ENCODE measurements at places on chromosomes 4 and X.

DNA sequence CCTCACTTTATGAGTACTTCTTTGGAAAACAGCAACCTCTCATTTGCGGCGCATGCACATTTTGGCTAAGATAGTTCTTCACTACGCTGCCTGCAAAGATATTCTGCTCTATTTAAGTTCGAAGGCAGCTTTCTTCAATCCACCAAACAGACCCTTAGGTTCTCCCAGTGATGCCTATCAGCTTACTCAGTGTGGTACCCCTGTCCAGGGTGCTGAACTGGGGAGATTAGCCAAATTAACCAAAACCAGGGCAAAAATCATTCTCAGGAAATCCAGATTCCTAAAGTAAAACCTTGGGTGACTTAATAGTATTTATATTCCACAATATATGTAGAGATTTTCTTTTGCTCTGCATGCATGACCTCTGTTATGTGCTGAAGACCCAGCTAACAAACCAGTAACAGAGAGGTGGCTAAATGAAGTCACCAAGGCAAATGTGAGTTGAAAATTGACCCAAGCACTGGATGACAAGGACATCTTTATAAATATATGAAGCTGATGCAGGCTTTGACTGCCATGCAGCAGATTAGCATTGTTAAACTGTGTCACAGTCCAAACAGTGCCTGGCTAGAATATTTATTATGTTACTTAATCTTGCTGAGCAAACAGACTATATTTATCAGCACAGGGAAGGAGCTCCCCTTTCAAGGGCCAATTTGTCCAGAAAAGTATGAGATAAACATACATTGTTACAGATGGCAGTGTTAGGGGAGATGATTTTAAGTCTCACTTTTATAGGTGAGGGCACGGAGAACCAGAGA is 418.2 kb downstream of the STIM2 start:
- DNase-seq, result no peak

DNA sequence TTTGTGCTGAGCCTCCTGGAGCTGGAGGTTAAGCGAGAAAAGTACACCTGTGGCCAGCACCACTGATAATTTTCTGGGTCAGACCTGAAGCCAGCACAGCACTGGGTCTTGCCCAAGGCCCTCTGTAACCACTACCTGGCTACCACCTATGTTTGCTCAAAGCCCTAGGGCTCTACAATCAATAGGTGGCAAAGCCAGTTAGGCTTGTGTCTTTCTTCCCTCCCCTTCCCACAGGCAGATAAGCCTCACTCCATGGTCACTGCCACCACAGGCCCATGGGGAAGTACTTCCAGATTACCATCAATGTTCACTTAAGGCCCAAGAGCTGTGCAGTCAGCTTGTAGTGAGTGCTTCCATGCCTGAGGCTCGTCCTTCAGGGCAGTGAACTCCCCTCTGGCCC is 35.2 kb upstream of the ARMCX4 start:
- no peak for DNase-seq

DNA sequence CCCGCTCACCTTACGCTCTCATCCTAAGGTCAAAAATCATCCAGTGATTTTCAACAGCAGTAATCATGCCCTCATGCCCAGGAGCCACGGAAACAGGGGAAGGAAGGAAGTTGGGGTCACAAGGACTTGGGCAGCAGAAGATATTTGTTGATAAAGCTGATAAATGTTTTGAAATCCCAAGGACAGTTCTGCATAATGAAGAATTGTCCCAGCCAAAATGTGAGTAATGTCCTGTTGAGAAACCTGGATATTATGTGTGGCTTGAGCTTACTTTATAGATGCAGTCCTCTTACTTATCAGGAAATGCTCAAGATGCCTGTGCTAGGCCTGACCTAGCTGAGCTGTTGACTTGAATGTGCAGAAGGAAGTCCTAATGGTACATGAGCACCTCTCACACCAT is 263.0 kb upstream of the ZFP42 start:
- DNase-seq, result no peak

DNA sequence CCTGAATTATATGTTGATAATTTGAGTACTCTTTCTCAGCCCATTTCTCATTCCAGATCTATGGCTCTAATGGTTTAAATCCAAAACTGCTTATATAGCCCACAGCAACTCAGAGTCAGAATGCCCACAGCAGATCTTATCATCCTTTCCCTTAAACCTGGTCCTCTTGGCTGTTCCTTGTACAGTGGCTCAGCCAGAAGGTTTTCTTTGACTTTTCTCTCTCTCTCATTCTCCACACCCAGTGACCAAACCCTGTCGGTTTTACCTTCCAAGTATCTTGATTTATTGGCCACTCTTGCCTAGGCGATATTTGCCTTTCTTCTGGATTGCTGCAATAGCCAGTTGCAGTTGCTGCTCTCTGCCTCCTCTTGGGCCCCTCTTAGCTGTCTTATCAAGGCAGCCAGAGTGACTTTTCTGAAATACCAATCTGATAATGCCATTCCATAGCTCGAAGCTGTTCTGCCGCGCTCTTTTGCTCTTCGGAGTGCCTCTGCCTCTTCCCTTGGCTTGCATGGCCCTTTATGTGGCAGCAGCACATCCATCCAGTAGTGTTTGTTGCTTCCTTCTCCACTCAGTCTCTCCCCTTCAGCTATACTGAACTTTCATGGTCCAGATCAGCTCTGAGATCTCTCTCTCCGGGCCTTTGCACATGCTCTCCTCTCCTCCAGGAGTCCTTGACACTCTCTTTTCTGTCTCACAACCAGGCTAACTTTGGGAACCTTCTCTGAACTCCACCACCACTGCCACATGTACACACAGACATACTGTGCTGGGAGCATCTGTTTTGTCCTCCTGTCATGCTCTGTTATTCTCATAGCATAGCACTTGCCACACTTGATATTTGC is 11.8 kb downstream of the GAB1 start:
- no peak for DNase-seq

DNA sequence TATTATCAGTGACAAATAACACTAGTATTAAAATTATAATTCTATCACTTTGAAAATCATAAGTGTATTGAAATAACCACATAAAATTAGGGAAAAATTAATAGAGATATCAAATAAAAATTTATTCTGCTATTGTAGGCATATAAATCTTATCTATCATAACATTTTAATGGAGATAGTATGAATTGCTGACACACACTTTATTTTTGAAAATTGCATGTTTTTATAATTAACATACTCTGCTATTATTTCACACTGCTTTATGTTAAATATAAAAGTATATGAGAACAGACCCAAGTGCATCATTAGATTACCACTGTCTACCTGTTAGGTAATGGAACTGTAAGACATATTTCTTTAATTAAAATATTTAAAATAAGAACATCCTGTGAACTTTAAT is 2150.2 kb downstream of the ARAP2 start:
- DNase-seq, result no peak

- DNase-seq, result no peak
Measured at GRCh38 chr4:136036744-136037143, 1495.5 kb downstream of the PCDH18 start.

DNA sequence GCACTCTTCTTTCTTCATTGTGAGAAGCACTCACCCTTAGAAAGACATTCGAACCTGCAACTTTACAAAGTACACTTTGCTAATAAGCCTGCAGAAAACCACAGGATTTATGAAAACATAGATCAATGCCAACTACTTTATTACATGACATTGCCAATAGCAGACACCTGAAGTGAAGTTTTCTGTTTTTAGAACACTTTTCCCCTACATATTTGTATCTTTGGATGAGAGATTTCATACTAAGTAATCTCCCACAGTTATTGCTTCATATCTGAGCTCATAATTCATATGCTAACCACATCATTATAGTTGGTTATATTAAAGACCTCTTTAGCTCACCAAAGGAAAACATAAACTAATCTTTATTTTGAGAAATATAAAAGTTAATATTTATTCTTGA is 276.5 kb upstream of the CTSO start:
- DNase-seq, result no peak

DNA sequence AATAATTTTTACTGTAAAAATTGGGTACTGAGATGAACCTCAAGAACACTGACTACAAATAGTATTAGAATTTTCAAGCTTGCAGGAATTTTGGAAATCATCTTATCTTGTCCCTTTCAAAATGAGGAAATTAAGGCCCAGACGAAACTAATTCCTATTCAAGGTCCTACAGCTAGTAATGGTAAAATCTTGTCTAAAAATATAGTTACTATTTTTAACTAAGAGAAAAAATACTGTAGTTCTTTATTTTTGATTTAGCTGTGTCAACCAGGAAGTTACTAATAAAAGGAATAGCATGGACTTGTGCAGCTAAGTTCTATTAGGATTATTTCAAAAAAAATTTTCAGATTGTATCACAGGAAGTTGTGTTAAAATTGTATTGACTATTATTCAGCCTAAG is 12.7 kb downstream of the PRIMPOL start:
- no peak for DNase-seq

GRCh38 chr4:26162101-26162500 is 158.7 kb upstream of the RBPJ start:
- DNase-seq, result no peak

Data from activated T-cell treated with anti-CD3 and anti-CD28 coated beads, Interleukin-2, amount 50 U/mL, for 1 hour (primary cell).